ENCODE measurements at places on chromosomes 12 and 14.
A peak's percentile ranks its signal among the peaks of the same experiment; 100 is the strongest.

DNA sequence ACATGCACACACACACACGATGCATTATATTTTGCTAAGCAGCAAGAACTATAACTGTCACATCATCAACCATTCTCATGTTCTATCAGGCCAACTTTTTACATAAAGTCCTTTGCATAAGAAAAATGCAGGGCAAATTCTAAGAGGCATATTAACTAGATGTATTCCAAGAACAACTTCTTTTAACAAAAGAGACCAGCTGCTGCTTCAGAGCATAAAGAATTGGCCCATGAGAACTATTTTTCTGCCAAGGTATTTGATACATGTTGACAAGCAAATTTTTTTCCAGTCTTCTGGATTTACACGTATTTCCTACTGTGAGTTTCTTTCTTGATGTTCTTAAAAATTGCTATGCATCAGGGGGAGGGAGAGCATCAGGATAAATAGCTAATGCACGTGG, 27.2 kb downstream of the GLT8D2 start:
- no peak for DNase-seq

DNA sequence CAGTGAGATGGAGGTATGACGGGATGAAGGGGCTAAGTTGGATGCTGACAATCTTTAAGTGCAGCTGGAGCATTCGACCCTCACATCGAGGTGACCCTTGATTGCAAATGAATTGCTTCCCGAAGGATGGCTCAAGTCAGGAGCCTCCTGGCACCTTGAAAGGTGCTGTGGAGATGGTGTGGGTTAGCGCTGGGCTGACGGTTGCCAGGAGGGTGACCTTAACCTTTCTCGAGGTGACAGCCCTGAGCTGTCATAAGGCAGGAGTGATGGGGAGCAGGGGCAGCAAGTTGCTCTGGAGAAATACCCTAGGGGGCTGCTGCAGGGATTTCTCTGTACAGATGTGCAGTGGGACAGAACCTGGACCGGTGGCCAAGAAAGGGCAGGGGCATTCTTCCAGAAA, 122.8 kb downstream of the CRACR2A start:
- DNase-seq, result no peak

DNA sequence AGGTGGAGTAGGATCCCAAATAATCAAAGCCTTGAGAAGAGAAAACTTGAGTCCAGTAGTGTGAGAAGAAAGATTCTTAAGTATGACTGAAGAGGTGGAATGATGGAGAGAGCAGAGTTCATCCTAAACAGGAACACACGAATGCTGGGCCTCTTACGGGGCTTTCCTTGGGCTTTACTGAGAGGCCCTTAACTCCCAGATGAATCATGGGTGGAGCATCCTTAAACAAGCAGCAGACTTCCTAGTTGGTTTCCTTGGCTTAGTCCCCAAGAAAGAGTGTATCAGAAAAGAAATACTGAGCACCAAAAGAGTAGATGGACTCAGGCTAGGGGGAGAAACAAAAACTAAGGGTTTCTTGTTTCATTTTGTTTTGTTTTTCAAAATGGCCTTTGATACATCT, 132.5 kb downstream of the GPR135 start:
- DNase-seq, result no peak

DNA sequence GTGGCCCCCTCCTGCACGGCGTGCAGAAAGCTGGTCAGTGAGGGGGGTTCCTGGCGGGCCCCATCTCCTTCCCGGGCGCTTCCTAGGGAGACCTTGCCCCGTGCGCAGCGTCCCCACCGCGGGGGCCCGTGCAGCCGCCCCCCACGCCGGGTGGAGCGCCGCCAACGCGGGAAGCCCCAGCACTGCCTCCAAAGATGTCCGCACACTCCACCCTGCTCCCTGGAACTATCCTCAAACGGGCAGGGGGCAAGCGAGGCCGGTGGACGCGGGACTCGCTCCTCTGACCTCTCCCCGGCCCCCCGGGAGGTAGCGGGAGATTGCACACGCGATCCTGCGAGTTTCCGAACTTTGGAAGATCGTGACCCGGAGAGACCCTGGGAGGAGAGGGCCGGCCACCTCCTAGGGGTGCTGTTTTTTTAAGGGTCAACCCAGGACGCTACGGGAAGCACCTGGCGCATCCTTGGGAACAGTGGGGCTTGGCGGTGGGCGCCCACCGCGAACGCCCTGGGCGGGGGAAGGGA, 1.5 kb upstream of the FZD10 start:
- DNase-seq, result no peak

DNA sequence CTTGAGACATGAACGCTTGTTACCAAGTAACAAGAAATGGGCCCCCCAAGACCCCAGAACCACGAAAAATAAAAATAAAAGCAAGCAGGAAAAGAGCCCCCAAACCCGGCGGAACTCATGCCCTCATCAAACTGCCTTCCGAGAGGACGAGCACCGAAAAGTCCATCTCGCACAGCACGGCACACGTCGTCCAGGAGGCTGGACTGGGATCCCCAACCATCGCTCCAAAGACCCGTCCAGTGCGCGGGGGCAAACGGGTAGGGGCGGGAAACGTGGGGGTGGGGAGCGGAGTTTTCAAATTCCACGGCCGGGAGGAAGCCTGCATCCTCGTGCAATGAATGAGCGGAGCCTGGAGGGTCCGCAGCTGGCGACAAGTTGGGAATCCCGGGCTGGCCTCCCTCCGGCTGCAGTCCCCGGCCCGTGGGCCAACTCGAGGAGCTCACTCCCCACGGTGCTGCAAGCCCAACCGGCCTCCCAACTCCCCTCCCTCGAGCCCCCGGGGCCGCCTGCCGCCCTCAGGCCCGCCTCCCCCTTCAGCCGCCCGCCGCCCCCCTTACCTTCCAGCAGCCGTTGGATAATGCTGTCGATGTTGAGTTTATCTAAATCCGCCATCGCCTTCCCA, 484 bp downstream of the PPP1CC start:
- no peak for DNase-seq

- DNase-seq, result no peak
Measured at GRCh38 chr12:99722690-99723486, 75.3 kb downstream of the GARIN6 start.

- peak; percentile 59 for DNase-seq
Measured at GRCh38 chr12:54017878-54018467, 9.2 kb downstream of the HOXC8 start.

DNA sequence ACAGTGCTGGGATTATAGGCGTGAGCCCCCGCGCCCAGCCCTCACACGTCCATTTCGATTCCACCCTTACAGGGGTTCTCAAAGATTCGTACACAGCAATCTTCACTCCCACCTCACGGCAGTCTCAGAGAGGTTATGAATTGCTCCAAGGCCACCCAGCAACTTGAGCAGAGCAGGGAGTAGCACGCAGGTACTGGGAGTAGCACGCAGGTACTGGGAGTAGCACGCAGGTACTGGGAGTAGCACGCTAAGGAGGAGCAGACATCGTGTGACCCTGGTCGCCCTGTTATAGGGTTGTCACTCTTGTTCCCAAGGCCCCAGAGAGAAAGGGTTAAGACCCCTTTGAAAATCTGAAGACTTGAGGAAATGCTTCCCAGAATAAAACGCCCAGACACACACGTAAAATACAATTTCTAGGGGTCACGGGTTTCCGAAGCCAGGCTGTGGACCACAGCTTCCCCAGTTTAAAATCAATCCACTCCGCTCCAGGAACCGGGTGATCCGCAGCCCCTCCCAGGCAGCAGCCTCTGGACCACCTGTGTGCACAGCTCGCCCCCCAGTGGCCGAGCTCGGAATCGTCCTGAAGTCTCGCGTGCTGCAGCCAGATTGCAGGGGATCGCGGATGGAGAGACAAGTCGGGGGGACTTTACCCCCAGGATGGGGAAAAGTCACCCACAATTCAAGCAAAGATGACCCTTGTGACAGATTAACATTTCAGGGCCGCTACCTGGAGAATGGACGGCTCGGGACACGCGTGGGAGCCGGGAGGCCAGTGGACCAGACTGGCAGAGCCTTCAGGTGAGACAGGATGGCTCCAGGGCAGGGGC, 92.0 kb downstream of the SCARB1 start:
- peak; percentile 62 for DNase-seq

- no peak for DNase-seq
Measured at GRCh38 chr14:74955229-74956026, at the start of gene PGF. PGF (minus strand) TSS chr14:74955597; CDS start chr14:74955242, 355 bp downstream.

All from stimulated activated CD8-positive, alpha-beta memory T cell treated with anti-CD3 and anti-CD28 coated beads, Interleukin-4, amount 100 ng/mL, for 4 hours (primary cell).